ENCODE measurements at places on chromosomes 4 and X.

GRCh38 chr4:109803924-109804571 is 2.2 kb upstream of the CFI start:
- no peak for DNase-seq

DNA sequence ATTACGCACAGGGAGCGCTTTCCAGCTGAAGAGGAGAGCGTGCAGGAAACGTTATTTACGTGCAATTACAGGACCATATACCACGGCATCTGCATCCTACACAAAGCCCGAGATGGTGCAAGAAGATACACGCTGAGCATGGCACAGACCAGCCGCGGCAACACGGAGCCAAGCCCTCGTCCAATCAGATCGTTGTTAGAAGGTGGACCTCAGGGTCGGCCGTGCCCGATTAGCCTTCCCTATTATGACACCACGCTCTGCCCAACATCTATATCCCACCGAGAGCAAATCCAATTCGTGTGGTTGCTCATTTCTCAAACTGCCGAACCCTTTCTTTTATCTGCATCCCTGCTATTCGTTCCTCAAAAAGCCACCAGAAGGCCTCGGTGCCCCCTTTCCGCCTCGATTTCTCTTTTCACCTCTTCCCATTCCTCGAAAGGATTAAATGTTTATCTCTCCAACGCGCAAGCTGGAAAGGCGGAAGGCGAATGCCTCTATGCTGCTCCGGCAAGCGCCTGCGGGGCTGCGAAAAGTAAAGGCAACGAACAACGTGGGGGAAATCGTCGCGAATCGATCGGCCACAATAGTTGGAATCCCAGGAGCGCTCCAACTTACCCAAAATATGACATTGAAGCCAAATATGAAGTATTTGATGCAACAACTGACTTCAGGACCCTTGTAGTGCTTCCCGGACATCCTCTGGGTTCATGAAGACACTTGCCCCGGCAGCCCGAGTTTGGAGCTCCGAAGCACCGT is 702 bp downstream of the TSPAN5 start:
- DNase-seq, result peak; percentile 62

DNA sequence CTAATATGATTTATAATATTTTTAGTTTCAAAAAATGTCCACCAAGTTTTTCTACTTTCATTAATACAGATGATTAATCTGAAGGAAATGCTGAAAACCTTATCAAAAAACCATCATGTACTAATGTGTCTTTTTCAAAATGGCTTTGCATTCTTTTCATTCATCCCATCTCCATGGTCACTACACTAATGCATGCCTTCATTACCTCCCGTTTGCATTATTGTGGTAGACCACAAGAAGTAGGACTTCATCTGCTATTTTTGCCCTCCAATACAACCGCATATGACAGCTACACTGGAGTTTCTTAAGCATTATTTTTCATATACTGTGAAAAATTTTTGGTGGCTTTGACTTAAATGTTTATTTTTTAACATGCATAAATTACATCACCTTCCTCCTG is 37.9 kb upstream of the FSTL5 start:
- no peak for DNase-seq

DNA sequence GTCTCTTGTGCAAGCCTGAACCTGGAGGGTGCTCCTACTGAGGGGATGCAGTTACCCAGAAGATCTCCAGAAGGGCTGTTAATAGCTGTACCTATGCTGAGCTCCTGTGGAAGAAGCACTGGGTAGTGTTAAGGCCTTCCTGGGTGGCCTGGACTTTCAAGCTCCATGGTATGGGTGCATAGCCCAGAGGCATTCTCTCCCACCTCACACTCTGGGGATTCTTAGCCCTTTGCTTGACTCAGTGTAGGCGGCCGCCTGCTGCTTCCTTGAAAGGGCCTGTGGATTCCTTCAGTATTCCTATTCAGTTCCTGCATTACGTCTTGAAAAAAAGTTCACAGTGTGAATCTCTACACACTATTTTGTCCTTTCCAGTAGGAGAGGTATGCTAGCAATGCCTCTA is 235.7 kb upstream of the MAGEB16 start:
- DNase-seq, result no peak

- DNase-seq, result peak; percentile 57
These were observed 723 bp downstream of the DHX15 start for GRCh38 chr4:24583451-24584210.
